ENCODE measurements at places on chromosomes 7 and 10.

- no peak for DNase-seq
These were observed 24.7 kb downstream of the DAGLB start for GRCh38 chr7:6422926-6423632.

DNA sequence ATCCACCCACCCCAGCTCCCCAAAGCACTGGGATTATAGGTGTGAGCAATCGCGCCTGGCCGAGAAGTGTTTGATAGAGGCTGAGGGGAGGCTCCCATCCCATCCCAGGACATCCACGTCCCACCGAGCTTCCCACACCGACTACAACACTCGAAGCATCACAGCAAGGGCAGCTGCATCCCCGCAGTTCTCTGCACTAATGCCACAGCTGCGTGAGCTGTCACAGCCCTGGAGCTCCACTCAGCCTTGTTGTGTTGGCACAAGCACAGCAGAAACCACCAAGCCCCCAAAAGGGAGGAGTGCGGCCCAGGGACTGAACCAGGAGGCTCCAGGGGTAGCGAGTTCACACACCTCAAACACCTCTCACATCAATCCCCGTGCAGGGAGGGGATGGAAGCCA, 121.6 kb downstream of the DIP2C start:
- DNase-seq: no peak

GRCh38 chr7:78529392-78529791, 730.8 kb downstream of the PHTF2 start:
- DNase-seq: no peak

DNA sequence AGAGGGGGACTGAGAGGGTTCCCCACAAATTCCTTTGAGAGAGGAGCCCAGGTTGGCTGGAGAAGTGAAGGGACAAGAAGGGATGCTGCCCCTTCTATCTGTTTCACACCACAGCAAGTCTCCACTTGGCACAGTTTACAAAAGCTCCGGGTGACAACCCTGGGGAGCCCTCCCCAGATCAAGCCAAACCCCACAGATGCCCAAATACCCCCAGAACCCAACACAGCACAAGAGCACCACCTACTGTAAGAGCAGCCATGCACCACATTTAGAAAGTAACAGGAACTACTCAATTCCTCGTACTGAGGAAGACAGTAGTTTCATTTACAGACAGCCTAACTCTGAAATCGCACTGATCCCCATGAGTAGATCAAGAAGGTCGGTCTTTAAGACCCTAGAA, 67.8 kb upstream of the ATP6V0A4 start:
- peak; percentile 42 for DNase-seq

DNA sequence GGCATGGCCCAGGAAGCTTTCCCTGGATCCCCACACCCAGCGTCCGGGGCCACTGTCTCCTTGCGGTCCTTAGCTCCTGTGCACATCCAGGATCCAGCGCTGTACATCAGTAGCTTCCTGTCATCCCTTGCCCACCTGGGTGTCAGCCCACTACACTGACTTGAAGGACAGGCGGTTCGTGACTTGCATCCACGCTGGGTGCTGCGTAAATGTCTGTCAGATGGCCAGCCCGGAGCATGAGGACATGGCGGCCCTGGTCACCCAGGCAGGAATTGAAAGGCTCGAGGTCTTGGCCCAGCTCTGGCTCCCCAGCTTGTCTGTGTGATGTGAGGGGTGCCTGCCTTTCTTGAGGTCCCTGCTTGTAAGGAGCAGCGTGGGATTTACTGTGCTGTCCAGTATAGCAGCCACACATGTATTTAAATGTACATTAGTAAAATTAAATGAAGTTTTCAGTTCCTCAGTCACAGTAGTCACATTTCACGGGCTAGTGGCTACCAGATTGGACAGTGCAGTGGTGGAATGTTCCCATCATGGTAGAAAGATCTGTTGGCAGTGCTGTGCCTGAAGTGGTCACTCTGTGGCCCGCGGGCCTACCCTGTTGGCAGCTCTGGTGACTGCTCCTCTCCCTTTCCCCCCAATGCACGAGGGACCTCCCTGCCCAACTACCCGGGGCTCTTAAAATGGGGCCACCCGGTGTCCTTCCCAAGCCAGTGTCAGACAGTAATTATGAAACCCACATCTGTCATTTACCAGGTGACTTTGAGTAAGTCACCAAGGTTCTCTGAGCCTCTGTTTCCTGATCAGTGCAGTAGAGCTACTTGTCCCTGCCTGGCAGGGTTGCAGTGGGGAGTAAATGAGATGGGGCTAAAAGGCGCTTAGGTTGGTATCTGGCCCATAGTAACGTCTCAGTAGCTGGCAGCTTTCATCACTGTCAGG, 97.8 kb upstream of the PPIF start:
- no peak for DNase-seq

- no peak for DNase-seq
These were observed 4.2 kb upstream of the IDI2 start for GRCh38 chr10:1029838-1030237.
